Anterior cingulate cortex (tissue), 58 donors: ENCODE measurements at places on chromosomes 4 and X.

DNA sequence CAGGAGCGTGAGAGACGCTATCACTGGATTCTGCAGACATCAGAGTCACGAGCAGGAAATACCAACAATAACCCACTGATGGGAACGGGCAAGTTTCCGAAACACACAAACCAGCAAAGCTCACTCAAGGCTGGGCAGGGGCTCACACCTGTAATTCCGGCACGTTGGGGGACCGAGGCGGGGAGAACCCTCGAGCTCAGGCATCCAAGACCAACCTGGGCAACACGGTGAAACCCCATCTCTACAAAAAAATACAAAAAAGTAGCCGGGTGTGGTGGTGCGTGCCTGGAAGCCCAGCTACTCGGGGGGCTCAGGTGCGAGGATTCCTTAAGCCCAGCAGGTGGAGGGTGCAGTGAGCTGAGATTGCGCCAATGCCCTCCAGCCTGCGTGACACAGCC, 17.2 kb upstream of the GTPBP6 start:
- DNase-seq: no peak

DNA sequence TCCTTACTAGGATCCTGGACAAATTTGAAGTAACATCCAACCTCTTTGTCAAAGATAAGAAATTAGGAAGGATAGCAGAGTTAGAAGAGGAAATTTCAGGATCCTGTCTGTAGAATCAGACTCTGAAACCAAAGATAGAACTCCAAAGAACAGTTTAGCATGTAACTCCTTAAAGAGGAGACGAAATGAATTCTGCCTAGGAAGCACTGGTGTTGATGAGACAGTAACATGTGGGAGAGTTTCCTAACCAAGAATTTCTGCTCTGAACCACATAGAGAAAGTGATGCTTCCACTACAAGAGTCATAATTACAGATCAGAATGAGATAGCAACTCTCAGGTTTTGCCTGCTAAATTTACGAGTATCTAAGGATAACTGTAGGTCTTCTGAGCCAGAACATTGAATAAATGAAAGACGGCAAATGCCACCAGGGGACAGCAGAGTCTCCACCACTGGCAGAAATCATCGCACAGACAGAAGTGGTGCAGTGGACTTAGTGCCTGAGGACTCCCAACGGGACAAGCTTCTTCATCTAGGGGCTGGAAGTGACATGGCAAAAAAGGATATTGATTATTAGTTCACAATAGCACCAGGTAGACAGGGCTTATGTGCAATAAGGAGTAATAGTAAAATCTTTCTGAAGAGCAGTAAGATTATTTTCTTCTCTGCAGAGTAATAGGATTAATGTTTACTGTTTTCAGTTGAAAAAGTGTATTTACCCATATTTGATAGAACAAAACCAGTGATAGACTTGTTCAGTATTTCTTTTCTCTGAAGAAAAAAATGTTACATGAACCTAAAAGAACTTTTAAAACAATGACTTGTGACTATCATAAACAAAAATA, 6.7 kb upstream of the PPID start:
- peak; percentile 63 for DNase-seq

DNA sequence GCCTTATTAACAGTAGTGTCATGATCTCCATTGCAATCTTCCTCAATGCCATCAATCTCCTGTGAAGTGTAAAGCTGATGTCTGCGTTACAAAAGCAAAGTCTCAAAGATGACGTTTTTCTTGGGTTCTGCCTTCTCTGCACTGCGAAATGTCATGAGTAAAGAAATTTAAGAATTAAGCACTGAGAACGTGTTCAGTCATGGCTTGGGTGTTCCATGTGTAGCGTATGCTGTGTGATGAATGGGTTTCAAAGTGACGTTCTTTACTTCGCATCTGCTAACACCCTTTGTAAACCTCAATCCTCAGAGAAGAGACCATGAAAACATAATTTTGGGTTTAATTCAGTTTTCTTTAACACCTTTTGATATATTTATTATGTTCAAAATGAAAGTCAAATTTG, 999 bp downstream of the NAP1L5 start:
- no peak for DNase-seq

DNA sequence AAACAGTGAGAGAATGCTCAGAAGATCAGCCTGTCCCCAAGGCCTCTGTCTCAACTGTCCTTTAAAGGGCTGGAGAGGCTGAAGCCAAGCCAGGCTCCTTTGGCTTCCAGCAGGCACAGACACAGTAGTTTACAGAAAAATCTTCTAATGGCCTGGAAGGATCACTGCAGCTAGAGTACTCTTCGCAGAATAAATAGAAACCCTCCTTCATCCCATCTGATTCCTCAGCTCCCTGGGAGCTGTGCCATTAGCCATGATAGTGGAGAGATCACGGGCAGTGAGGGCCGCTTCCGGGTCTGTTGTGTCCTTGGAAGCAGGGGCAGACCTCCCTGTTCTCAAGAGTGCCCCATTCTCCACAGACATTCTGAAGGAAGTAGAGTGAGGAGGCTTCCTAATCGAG, 63.1 kb downstream of the CCNI start:
- DNase-seq: no peak

GRCh38 chr4:89056292-89056952, 563 bp downstream of the FAM13A start:
- no peak for DNase-seq

DNA sequence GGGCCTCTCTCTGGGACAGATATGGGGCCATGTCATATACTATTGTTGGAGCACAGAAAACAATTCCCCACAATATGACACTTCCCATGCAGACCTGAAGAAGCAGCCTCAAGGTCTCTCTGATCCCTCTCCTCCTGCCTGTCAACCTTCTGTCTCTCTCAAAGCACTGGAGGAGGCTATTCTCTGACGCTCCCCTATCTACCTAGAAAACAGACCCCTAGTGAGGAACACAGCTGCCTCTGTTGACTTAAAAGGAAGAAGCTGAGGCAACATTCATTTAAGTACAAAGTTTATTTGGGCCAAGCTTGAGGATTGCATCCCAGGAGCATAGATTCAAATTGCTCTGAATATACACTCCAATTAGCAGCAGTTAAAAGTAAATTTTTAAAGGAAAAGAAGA, 39.3 kb upstream of the NSG1 start:
- no peak for DNase-seq

GRCh38 chr4:26510334-26510964, 20.2 kb upstream of the CCKAR start:
- DNase-seq: no peak

DNA sequence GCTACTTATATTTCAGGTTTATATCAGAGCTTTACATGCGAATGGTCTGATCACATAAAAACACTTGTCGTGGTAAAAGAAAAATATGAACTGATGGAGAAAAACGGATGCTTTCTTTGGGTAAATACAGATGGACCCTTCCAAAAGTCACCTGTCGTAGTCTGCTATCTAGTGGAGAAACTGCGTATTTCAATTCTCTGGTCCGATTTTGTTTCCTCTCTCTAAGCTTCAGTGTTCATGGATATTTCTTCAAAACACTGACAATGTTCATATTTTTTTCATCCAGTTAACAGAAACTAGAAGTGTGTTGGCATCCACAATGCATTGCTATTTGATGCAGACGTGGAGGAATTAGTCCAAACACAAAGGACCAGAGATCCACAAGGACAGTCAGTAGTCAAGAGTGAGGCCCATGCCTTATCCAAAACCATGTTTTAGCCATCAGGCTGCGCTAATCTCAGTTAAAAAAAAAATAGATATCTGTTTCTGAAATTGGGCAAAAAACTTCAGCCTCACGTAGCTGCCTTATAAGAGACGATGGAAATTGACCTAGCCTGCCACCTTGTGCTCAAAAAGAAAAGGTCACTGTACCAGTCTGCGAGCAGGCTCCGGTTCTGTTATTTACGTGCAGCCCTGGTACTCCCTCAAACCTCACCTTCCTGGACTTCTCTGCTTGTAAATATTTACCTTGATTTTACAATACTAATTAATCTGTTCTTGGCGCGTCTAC, 16.0 kb downstream of the MEPE start:
- DNase-seq: no peak

DNA sequence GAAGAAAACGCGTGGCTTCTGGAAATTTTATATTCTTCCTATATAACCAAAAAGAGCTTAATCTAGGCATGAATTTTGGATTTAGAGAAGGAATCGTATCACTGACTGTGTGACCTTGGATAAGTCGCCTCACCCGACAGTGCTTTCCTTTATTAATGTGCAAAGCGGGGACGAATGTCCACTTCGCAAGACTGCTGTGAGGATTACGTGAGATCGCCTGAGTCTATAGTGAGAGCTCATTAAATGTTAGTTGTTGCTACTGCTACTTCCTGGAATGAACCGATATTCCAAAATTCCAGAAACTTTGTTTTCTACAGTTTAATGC, 448 bp upstream of the TBC1D8B start:
- no peak for DNase-seq

DNA sequence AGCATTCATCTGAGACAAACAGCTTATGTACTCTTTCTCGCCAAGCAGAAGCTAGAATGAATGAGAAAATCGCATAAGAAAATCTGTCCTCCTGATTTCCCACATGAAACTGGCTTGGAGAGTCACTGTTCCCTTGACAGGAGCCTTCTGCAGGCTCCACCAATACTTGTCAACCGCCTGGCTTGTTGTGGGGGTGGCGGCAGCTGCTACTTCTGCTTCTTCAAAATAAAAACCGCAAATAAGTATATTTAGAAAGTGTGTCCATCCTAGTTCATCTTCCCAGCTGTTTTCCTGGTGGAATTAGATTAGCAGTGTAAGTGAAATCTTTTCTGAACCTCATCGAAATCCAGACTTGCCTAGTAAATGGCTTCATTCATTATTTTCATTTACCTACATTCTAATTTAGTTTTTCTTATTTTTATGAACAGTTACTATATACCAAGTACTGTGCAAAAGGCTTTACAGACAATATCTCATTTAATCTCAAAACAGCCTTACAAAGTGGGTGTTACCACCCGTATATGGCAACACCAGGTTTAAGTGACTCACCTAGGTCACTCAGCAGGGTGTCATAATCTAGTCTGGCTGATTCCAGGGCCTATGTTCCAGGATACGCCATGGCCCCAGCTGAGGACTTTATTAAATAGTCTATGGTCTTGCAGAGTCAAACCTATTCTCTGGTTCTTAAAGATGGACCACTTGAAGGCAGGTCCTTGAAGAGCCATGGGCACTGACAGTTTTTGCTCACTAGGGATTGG, 104.6 kb upstream of the IGFBP7 start:
- DNase-seq: peak; percentile 8

GRCh38 chrX:38156838-38157237, 63.8 kb downstream of the SRPX start:
- DNase-seq: no peak

DNA sequence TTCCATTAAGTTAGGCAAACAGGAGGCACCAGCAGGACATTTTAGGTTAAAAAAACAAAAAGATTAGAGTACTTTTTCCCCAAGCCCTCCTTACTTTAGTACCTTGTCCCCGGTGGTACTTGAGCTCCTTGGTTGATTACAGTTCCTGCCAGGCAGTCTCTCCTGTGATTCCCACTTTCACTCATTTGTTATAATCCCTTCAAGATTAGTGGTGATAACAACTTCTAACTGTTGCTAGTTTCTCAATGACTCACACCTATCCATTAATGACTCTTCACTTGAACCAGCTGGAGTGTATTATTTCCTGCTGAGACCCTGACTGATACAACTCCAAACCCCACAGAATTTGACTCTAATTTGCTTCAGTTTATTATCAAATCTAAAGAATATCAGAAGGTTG, 765.0 kb upstream of the DIAPH2 start:
- DNase-seq: no peak

- DNase-seq: no peak
Measured at GRCh38 chr4:13645075-13645474, 17.6 kb upstream of the BOD1L1 start.

DNA sequence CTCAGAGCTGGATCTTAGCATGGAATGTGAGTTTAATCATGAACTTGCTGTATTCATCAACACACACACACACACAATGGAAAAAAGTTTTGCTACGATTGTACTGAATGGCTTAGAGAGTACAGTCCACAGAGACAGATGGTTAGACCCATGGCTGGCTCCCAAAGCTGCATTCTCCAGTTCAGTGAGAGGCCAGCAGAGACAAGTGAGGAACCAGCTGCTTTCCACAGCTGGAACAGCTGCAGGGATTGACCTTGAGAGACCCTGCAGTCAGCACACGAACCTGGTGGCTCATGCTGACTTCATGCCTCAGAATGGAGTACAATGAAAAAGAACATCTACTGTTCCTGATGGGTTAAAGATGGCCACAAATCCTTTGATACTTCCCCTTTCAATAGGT, 94.5 kb downstream of the DHX15 start:
- no peak for DNase-seq

DNA sequence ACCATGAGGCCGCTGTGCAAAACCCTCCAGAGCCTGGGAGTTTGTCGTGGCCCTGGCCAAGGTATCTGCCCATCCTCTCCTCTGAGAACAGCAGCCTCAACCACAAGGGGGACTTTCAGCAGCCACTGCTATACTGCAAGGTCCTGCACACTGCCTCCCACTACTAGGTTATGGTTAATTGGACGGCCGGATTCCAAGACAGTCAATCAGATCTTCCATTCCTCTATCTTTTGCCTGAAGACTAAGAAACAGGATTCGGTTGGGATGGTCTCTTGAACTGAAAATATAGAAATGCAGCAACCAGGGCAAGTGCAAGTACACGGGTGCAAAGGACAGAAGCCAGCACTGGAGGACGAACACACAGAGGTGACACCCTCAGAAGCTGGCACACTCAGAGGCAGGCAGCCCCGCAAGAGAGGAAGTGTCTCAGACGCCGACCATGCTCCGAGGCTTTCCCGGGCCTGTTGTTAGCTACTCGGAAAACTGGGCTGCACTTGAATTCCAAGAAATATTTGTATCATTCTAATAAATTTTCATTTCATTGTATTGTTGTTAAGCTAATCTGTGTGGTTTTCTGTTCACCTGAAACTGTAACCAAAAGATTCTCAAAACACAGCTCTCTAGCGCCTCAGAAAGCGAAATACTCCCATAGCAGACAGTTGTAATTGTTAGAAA, 63.3 kb downstream of the AFAP1 start:
- DNase-seq: no peak

DNA sequence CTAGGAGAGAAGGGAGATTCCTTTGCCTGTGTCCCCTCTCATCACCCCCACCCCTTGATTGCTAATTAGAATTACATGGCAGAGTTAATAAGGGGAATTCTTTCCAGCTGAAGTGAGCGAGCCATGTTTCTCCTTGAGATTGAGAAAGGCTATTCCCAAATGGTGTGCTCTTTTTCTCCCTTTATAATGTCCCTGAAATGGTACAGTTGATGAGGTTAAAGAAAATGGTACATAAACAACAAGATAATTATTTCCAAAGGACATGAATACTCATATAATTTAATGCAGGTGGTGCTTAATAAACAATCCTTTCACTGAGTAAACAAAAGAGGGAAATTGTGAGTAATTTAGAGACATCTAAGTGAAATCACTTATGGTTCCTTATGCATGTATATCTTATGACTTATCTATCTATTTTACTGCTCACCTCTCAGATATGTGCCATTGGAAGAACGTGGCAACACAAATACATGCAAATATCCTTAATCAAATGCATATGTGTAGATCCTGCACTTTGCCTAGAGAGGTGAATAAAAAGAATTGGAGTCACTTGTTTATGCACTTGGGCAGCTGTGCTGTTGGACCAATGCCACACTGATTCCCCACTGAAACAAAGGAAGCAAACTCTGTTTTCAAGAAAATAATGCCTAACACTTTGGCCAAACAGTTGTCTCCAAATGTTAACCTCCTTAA, 106.6 kb upstream of the WDR44 start:
- DNase-seq: no peak
